Kidney epithelial cell (primary cell): ENCODE measurements at places on chromosomes 1 and 21. TPM values are rescaled to one million over a fixed set of nuclear protein-coding genes. Genes with fewer than 3 reads are reported as not detected.

Gene KLF17
- total RNA-seq, result not detected in 2 replicates

DNA sequence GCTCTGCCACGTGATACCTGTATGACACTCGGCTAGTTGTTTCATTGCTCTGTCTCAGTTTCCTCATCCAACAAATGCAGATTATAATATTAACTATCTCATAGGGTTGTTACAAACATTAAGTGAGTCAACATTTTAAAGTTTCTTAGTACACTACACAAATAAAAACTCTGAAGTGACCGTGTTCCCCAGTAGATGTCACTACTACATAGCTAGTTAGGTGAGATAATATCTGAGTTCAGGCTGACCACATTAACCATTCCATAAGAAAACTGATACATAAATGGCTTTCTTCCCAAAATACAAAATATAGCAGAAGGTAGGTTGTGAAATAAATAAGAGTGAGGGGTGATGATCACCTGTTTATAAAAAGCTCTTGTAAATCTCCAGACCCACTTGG, 214.1 kb downstream of the NUF2 start:
- DNase-seq, result no peak

DNA sequence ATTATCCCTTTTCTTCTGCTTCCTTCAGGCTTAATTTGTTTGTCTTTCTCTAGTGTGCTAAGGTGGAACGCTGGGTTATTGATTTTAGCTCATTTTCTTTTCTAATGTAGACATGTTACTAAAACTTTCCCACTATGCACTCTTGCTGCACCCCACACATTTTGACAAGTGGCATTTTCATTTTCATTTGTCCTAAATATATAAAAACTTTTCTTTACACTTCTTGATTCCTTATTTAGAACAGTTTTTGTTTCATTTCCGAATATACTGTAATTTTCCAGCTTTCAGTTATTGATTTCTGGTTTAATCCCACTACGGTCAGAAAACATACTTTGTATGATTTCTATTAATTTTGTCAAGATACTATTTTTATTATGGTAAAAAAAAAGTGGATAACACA, 25.3 kb downstream of the SH3BP5L start:
- DNase-seq, result no peak

GRCh38 chr1:92168657-92169056, 49.1 kb upstream of the C1orf146 start:
- no peak for DNase-seq

DNA sequence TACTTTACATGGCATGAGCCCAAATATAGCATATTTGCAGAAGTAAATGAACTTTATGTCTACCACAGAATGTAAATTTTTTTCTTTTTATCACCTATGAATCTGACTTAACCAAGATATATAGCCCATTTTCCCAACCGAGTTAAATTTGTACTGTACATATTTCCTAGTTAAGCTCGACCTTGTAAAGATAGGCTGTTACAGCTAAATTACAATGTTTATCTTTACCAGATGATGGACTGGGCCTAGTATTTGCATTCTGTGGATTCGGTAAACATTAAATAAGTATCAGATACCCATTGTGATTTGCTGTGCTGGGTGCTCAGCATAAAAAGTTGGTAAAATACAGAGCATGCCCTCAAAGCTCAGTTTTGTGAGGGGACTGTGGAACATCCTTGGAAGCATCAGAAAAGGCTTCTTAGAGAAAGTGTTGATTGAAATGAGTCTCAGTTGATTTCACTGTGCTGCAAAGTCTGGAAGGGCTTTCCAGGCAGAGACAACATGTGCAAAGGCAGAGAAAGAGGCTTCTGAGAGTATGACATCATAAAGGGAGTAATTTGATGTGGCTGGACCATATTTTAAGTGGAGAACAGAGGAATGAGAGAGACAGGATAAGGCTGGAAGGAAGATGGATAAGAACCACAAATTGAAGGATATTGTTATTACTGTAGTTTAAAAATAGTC, 27.4 kb downstream of the MORC3 start:
- DNase-seq, result no peak
